Stimulated activated CD4-positive, alpha-beta T cell treated with anti-CD3 and anti-CD28 coated beads, Interleukin-15, amount 100 ng/mL, for 24 hours (primary cell): ENCODE measurements at places on chromosomes 4 and X.

DNA sequence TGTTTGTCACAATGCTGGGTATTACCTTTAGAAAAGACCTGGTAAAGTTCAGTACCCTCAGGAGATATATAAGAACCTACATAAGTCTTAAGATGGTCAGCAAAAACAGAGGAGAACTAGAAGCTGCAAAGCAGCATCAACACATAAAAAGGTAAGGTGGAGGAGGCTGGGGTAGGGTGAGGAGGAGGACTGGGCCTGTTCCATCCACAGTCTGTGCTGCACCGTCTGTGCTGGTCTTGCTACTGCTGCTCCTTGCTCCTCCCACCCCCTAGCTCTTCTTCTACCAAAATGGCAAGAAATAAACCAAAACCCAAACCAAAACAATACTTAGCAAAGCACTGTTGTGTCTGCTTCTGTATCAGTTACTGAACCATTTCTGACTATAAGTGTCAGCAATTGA lies 102.2 kb downstream of the CDS1 start:
- DNase-seq = no peak

DNA sequence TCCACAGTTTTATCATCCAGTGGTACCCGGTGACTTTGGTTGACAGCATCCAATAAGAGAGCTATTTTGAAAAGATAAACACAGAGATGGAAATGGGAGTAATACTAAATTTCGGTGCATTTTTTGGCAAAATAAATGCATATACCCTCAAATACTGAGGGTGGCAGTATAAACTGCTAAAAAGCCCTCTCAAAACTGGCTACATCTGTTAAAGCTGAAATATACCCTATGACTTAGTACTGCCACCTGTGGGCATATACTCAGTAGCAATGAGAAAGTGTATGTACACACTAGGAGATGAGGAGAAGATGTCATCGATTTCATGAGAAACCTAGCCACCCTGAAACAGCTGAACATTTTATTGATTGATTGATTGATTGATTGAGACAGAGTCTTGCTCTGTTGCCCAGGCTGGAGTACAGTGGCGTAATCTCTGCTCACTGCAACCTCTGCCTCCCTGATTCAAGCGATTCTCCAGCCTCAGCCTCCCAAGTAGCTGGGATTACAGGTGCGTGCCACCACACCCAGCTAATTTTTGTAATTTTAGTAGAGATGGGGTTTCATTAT lies 12.2 kb upstream of the TMEM128 start:
- no peak for DNase-seq

- DNase-seq = no peak
Observed at GRCh38 chrX:106263817-106264216, 95.7 kb downstream of the PWWP3B start.

- DNase-seq = no peak
Observed at GRCh38 chrX:119410854-119411253, 11.7 kb downstream of the SLC25A43 start.

- DNase-seq = no peak
Observed at GRCh38 chrX:18875256-18875878, 108.5 kb downstream of the PHKA2 start.

DNA sequence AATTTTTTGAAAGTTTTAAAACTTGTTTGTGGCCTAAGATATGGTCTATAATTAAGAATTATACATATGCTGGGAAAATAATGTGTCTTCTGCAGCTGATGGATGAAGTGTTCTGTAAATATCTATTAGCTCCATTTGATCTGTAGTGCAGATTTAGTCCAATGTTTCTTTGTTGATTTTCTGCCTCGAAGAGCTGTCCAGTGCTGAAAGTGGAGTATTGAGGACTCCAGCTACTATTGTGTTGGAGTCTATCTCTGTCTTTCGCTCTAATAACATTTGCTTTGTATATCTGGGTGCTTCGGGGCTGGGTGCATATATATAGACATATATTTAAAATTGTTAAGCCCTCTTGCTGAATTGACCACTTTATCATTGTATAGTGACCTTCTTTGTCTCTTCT lies 2127.3 kb downstream of the PCDH7 start:
- DNase-seq = no peak

- no peak for DNase-seq
Observed at GRCh38 chr4:100926039-100926717, 408.4 kb upstream of the EMCN start.

- no peak for DNase-seq
Observed at GRCh38 chrX:96372313-96373046, 312.2 kb upstream of the DIAPH2 start.

DNA sequence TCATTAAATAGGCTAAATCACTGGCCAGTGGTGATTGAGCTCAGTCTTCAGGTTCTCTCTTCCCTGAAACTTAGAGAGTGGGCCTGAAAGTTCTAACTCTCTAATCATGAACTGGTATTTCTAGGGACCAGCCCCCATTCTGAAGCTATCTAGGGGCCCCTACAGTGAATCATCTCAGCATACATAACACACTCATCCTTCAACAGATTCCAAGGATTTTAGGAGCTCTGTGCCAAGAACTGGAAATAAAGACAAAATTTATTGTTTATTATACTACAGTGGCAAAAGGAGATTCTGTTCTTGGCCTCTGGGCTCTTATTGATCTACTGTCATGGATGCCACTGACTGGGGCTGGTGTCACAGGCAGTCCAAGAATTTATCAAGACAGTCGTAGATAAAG lies 263.8 kb upstream of the IGFBP7 start:
- DNase-seq = no peak

- no peak for DNase-seq
Observed at GRCh38 chr4:19293080-19293479, 958.6 kb upstream of the SLIT2 start.

GRCh38 chrX:47706575-47706974 lies 47.6 kb upstream of the UXT start:
- DNase-seq = no peak

DNA sequence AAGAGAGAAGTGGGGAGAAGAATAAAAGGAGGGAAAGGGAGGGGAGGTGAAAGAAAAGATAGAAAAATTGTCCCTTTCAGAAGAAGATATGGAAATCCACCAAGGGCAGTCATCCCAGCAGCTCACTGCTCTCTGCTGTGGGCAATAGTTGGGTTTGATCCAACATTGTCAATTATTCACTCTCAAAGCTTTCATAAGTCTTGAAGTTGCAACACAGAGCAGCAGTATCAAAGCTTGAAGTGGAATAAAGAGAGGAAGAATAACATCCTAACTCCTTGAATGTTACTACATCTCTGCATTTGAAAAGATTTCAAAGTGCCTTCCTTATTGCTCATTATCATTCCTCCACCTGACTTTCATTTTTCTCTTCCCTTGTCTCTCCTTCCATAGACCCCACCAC lies 62.3 kb upstream of the HHIP start:
- DNase-seq = no peak

GRCh38 chrX:150234126-150234525 lies 129.0 kb upstream of the MAMLD1 start:
- DNase-seq = no peak

DNA sequence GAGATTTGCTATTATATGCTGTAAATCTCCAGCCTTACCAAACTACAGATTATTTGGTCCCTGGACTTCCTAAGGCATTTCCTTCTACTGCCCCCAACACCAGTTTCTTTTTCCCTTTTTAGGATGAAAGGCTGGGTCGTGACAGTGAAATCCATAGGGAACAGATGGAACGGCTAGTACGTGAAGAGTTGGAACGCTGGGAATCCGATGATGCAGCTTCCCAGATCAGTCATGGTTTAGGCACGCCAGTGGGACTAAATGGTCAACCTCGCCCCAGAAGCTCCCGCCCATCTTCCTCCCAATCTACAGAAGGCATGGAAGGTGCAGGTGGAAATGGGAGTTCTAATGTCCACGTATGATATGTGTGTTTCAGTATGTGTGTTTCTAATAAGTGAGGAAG lies 67.9 kb downstream of the PKD2 start:
- no peak for DNase-seq

DNA sequence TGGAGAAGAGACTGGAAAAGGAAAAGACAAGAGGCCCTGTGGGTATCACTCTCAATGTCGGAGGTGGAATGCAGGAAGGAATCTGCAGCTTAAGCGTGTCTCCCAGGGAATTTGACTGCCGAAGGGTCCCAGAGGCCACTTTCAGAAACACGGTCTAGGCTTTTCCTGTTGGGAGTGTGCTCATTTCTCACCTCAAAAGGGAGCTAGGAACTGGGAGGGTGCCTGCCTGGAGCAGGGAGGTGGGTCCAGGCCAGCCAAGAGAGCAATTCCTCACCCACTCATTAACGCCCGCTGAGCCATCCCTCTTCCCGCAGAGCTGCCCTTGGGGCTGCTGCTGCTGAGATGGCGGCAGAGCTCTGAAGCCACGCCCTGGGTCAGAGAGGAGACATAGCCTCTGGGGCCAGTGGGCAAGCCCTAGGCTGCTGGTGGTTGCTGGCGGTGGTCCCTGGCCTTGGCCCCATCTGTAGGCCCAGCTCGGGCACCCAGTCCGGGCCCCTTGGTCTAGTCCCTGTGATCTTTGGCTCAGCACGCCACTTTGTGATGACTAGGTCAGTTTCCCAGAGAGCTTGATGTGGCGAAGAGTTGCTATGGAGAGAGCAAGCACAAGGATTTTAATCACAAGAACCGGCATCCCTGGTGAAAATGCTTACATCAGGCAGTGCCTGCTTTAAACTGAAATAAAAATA lies 4.1 kb downstream of the ZNF185 start:
- no peak for DNase-seq

- DNase-seq = peak; percentile 5
Observed at GRCh38 chr4:94160774-94161173, 46.9 kb upstream of the SMARCAD1 start.

- peak; percentile 24 for DNase-seq
Observed at GRCh38 chr4:9765091-9765490, 16.3 kb upstream of the DRD5 start.

GRCh38 chrX:10327651-10328050 lies 170.9 kb downstream of the CLCN4 start:
- DNase-seq = no peak

DNA sequence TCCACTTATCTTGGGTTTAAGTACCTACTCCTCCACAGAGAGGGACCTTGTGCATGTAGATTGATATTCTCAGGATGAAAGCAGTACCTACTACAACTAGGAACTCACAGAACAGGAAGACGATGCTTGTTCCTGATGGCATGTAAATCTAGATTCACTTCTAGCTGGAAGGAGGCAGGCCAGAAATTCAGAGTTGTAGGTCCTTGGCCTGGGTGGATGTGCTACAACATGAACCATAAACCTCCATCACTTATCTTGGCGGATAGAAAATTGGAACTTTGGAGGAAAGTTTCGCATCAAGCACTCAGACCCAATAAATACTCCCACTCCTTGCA lies 9.3 kb upstream of the SMIM20 start:
- DNase-seq = no peak

- no peak for DNase-seq
Observed at GRCh38 chr4:154294652-154295350, 196.8 kb downstream of the DCHS2 start.

GRCh38 chrX:20666331-20666730 lies 399.6 kb upstream of the RPS6KA3 start:
- DNase-seq = no peak

GRCh38 chrX:108736509-108737479 lies at the start of gene IRS4:
Gene IRS4 (minus strand): TSS chrX:108736563.
- peak; percentile 1 for DNase-seq

DNA sequence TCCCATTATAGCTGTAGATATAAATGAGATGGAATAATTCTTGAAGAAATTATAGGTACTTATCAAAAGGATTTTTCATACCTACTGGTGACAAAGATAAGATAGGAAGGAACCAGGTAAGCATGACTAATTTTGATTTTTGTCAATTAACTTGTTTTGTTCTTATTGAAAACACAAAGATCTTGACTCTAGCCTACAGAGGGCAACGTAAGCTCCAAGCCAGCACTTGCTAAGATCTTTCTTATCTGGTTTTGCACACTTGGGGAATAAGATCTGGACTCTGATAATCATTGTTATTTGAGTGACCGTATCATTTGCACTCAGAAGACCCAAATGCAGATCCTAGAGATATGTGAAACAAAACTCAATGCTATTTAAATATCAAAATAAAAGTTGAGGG lies 223.4 kb downstream of the VEGFC start:
- no peak for DNase-seq

GRCh38 chr4:39932776-39933402 lies 44.8 kb downstream of the PDS5A start:
- no peak for DNase-seq

- DNase-seq = peak; percentile 68
Observed at GRCh38 chr4:77852892-77853495, 9.6 kb upstream of the MRPL1 start.

DNA sequence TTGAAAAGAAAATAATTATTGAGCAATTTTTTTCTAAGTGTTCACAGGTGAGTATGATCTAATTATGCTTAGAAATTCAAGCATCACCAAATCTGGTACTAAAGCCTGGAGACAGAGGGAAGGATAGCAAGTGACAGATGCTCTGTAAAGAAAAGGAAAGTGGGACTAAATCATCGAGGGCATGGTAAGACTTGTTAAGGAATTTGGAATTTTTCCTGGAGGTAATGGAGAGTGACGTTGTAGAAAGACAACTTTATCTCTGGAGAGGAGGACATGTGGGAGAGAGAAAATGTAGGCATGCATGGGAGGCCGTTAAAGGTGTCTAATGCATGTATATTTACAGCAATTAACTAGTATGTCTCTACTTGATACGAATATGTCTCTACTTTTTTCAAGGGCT lies 333.2 kb upstream of the ATOH1 start:
- DNase-seq = no peak

DNA sequence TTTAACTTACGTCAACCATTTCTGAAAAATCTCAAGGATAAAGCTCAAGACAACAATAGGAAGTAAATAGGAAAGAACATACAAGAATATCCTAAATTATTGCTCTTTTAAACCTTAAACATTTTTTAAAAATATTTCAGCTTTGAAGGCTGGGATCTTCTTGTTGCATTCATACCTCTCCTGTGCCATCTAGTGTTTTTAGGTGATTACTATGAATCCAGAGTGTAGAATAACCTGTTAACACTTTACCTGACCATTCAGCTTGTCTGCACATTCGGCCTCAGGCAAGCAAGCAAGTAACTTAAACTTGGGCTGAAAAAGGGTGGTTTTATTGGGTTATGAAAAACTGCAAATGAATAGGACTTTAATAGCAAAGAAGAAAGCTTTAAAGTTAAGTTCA lies 507.8 kb upstream of the INTU start:
- DNase-seq = no peak

GRCh38 chrX:22800806-22801205 lies 199.0 kb upstream of the DDX53 start:
- no peak for DNase-seq

DNA sequence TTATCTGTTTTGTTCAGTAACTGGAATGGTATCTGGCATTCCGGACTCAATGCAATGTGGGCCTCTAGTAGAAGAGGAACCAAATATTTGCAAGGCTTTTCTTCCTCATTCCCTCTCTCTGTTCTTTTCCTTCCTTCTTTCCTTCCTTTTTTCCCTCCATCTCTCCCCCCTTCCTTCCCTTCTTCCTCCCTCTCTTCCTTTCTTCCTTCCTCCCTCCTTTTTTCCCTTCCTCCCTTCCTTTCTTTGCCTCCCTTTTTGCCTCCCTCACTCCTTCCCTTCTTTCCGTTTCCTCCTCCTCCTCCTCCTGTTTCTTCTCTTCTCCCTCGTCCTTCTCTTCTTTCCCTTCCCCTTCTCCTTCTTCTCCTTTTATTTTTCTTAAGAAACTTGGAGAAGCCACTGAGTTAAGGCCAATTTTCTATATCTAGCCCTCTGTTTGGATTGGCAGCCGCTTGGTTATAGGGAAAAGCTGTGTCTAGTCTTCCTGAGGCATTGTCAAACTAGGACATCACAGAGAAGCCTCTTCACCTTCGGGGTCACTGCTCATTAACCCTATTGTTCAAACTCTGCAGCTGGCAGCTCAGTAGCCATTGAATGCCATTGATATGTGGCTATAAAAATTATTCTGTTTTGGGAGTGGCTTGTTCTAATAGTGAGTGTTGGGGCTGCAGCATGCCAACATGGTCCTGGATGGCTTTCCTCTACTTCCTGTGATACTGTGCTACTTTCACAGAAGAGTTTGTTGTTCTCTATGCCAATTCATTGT lies 95.9 kb downstream of the CFAP299 start:
- DNase-seq = no peak
